ENCODE measurements at places on chromosomes 11 and 22.

DNA sequence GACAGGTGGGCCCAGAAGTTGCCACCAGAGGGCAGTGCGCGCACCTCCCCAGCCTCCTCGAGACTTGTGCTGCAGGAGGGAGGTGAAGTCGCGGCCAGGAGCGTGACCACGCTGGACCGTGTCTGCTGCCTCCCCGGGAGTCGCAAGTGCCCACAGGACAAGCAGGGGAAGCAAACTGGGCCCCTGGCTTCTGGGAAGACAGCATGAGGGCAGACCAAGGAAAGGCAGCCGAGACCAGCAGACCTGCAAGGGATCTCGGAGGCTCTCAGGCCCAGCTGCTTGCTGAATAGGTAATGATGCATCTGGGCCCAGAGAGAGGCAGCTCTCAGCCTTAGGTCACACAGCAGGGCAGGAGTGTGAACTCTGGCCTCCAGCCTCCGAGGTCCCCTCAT lies 17.0 kb upstream of the IL2RB start:
- DNase-seq = peak; percentile 71

- no peak for DNase-seq
Observed at GRCh38 chr11:62909107-62909894, 11.9 kb downstream of the CHRM1 start.

DNA sequence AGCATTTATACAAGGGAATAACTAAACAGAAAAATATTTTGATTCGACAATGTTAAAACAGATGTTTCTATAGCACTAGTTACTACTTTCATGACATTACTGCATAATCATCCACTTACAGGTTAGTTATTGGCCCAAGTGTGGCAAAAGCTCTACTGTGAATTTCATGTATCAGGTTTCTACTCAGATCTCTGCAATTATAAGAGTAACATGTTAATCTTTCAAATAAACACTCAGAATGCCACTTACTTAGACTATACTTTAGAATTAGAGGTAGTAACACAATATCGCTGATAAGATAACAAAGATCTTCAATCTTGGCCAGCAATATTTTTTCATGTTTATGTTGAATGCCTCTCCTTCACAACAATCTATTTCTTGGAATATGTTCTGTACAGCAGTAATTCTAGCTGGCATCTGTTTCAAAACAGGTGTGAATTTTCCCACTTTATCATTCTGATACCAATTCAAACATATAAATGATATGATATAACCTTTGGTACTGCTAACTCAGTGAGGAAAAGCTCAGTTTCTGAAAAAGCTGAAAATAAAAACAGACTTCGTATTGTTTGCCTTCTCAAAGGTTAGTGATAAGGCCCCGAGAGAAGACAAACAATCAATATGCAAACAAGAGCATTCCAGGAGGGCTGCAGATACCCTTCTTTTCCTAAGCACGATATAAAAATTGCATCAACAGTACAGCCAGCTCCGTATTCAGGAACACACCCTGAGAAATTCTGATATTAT lies 11.0 kb upstream of the CCDC34 start:
- no peak for DNase-seq

DNA sequence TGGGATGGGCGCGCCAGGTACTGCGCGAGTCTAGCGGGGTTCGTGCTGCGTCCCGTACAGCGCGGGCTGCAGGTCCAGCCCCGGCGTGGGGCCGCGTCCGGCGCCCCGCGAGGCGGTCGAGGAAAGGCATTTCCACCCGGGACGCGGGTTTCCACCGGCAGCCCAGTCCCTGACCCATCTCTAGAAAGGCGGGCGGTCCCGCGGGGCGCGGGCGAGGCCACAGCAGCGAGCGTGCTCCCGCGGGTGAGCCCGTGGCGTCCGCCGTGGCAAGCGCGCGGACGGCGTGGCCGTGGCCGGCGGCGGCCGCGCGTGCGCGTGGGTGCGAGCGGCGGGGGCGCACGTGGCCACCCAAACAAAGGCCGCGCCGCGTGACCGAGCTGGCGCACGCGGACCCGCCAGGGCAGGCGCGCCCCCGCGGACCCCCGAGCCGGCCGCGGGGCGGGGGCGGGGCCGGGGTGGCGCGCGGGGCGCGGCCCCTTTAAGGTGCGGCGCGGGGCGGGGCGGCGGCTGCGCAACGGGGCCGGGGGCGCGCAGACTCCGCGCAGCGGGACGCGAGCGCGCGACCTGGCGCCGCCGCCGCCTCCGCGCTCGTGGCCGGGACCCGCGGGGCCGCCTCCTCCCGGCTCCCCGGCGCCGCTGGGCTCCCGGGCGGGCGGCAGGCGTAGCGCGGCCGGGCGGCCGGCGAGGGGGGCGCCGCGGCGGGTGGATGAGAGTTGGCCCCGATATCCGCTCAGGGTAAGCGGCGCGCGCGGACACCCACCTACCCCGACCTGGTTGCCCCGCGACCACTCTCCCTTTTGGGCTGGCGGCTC lies 39.3 kb upstream of the CELSR1 start:
- no peak for DNase-seq

- no peak for DNase-seq
Observed at GRCh38 chr22:41239443-41240128, 1.1 kb downstream of the CHADL start.

DNA sequence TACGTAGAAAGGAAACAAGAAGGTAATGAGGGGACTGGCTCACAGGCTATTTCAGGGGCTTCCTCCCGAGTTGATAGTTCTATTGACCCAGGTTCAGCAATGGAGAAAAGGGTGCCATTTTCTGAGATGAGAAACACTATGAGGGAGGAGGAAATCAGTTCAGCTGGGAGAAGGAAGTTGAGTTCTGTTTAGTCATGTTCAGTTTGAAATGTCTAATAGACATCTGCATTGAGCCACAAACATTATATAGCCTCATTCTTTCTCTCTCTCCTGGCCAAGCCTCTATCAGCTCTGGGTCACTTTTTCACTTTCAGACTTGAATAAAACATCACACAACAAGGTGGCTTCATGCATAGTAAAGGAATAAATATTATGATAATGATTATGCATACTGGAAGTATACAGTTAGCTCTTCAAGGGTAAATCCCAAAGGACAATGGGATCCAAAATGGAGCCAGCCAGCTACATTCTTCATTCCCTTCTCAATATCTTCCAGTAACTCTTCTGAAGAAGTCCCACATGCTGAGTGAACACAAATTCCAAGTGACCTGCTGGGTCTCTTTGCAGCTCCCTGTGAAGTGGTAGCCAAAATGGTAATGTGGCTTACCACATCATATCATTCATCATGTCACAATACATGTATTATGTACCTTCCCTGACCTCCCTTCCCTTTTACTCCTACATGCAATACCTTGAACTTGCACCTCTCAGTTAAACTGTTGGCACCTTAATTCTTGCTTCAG lies 80.9 kb upstream of the CD44 start:
- DNase-seq = no peak

DNA sequence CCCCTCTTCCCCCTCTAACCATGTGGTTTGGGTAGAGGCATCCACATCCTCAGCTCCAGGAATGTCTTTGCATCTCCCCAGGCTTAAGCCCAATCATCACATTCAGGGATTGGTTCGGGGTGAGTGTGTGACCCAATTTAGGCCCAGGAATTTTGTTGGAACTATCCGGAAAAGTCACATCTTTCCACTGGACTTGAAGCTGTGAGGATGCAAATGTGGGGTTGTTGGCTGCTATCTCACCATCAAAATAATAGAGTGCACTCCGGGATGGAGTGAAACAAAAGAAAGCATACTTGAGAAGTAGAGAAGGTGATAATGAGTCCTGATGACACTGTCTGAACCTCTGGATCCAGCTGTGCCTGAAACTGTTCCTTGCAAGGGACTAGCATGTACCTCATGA lies 33.8 kb upstream of the OLFML1 start:
- DNase-seq = no peak

- DNase-seq = no peak
Observed at GRCh38 chr11:59598961-59599360, 16.6 kb downstream of the OSBP start.

GRCh38 chr11:134518616-134519389 lies 106.8 kb upstream of the B3GAT1 start:
- DNase-seq = no peak

- DNase-seq = no peak
Observed at GRCh38 chr11:116104498-116105174, 600.4 kb upstream of the CADM1 start.

Data from stimulated activated CD8-positive, alpha-beta memory T cell treated with anti-CD3 and anti-CD28 coated beads, Interleukin-7, amount 100 ng/mL, for 1 hour (primary cell).